ENCODE measurements at places on chromosomes 6 and 20. TPM values are rescaled to one million over a fixed set of nuclear protein-coding genes. Genes with fewer than 3 reads are reported as not detected.

The FERMT1 gene
- total RNA-seq, result 1.3 TPM

The VIP gene
- not detected for total RNA-seq

The CAGE1 gene
- 0.08 TPM for total RNA-seq

The TRDN gene
- total RNA-seq, result not detected

The PSORS1C2 gene
- not detected for total RNA-seq

The FAM83C gene
- total RNA-seq, result not detected

The FUT9 gene
- not detected for total RNA-seq

The EDN3 gene
- not detected for total RNA-seq

The CDH26 gene
- total RNA-seq, result 0.23 TPM

The TRIM40 gene
- under 0.01 TPM for total RNA-seq

The SLC4A11 gene
- 1.2 TPM for total RNA-seq

The FBXO5 gene
- total RNA-seq, result 0.82 TPM

The CDH4 gene
- total RNA-seq, result 0.70 TPM

All from smooth muscle cell of the coronary artery (primary cell).